ENCODE measurements at places on chromosomes 16 and 17.
A peak's percentile ranks its signal among the peaks of the same experiment; 100 is the strongest.

- DNase-seq = no peak
Observed at GRCh38 chr16:19882186-19882585, 2.5 kb downstream of the GPRC5B start.

DNA sequence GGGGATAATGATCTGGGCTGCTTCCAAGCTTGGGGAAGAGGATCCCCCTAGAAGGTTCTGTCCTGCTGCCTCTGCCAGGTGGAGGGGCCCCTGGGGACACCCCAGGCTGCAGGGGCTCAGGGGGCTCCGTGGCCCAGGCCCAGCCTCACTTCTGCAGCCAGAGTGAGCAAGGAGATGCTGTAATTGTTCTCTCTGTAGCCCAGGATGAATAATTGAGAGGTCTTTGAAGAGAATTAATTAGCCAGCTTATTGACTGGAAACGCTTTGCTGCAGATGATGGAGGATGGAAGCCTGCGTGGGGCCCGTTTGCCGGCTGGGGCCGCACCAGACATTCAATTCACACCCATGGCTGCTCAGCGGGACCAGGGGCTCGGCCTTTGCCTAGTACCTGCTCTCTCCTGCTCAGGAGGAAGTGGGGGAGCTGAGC lies 38.5 kb downstream of the TMEM235 start:
- DNase-seq = no peak

DNA sequence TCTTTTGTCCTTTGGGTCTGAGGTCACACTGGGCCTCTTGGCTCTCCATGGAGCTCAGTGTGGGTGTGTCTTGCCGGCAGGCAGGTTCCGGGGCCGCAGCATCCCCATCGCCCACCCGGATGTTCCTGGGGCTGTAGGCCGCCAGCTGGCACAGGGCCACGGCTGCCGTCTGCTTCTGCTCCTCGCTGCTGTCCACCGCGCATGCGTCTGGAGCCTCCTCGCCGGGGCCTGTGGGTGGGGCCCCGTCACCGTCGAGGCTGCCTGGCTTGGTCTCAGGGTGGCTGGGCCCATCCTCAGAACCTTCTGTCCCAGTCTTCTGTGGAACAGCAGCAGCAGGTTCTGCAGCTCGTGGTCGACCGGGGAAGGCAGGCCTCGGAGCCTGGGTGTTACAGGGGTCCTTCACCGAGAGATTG lies 9.6 kb downstream of the ZNF750 start:
- DNase-seq = no peak

DNA sequence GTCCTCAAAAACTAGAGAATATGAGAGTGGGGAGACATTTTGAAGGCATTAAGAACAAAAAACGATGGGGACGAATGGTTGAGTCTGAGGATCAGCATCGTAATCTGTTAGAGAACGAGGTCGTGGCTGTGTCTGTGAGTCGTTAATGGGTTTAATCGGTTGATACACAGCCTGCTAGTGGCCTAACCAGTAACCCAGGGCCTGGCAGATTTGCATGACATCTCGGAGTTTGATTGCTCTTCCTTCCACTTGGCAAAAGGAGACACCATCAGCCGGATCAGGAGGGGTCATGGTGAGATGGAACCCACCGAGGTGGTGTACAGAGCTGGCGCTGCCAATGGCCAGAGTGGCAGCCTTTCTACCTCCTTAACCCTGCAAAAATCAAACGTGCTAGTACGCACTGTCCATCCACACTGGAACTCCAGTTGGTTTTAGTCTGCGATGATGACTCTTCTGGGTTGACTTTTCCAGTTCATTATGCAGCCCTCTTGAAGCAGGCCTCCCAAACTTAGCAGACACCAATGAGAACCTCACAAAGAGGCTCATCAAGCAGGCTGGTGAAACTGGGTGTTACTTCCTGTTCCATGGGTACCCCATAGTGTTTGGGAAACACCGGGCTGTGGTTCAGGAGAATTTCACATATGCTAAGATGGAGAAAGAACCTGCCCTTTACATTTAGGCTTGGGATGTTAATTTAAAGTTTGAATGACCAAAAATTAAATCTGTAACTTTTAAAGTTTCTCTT lies 4.1 kb downstream of the HS3ST3B1 start:
- no peak for DNase-seq

DNA sequence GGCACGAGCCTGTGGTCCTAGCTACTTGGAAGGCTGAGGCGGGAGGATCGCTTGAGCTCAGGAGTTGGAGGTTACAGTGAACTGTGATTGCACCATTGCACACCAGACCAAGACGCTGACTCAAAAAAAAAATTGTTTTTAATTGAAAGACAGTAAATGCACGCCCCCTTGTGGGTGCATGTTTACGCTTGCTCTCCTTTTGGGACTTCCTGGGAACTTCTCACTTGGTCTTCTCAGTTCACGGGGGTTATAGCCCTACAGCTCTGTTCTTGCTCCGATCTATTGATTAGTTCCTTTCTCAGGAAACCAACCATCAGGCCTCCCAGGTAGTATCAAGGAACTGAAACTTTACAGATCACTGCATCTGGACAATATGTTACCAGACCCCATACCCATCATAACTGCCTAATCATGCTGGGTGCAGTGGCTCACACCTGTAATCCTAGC lies 14.2 kb upstream of the RIPOR1 start:
- peak; percentile 84 for DNase-seq

GRCh38 chr17:77127735-77128361 lies 12.9 kb upstream of the SEC14L1 start:
- DNase-seq = peak; percentile 53

- DNase-seq = no peak
Observed at GRCh38 chr16:18055411-18055916, 281.1 kb downstream of the NPIPA8 start.

DNA sequence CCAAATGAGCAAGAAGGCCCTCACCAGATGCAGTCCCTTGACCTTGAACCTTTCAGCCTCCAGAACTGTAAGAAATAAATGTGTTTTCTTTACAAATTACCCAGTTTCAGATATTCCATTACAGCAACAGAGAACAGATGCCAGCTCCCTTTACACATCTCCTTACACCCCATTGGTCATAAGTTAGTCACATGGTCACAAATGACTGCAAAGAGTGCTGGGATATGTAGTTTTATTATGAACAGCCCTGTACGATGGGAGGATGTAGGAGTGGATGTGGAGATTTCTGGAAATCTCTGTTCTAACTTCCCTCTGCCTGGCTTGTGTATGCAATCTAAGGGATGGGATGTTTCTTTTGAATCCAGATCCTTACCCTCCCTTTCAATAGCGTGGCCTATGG lies 13.3 kb upstream of the RPL38 start:
- no peak for DNase-seq

- DNase-seq = no peak
Observed at GRCh38 chr17:63405741-63406261, 40.3 kb downstream of the CYB561 start.

- DNase-seq = no peak
Observed at GRCh38 chr16:54171626-54172537, 114.7 kb downstream of the IRX3 start.

GRCh38 chr17:44979426-44979995 lies 11.4 kb upstream of the C1QL1 start:
- no peak for DNase-seq

DNA sequence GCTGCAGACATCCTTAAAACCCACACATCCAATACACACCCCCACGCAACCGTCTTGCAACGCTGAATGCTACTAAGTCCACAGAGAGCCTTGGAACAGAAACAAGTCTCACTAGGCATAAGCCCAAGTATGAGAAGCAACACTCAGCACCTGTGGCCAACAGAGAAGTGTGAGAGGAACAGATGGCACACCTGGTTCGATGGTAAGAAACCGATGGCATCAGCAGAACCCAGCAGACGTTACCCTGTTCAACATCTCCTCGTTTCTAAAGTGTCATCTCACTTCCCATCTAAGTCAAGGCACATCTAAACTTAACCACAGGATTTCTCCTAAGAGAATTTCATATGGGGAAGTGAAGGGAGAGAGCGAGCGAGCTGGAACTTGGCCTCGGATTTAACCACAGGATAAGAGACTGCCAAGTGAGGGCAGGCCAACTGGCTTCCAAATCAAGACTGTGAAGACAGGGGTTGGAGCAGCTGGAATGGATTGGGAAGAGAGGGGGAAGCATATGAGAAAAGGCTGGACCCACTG lies 41.0 kb downstream of the NXPH3 start:
- DNase-seq = no peak

DNA sequence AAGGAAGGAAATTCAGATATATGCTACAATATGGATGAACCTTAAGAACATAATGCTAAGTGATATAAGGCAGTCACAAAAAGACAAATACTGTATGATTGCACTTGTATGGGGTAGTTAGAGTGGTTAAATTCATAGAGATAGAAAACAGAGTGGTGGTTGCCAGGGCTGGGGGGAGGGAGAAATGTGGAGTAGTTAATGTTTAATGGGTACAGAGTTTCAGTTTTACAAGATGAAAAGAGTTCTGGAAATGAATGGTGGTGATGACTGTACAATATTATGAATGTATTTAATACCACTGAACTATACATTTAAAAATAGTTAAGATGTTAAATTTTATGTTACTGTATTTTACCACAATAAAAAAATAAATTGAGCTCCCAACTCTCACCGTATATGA lies 157.9 kb downstream of the TOX3 start:
- DNase-seq = no peak

DNA sequence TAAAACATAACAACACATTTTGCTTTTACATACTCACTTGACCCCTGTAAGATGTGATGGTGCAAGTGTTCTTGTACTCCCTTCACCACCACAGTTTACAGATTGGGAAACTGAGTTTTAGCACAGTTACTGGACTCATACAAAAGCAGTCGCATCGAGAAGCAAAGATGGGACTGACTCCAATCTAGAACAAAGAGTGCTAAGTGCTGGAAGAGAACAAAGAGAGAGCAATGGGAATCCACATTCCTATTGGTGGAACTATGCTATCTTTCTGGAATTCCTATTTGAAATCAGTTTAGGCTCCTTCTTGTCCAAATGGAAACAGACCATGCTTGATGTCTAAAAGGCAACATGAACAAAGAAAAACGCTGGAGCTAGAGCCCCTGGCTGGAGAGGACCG lies 9.1 kb downstream of the TOM1L2 start:
- DNase-seq = no peak

DNA sequence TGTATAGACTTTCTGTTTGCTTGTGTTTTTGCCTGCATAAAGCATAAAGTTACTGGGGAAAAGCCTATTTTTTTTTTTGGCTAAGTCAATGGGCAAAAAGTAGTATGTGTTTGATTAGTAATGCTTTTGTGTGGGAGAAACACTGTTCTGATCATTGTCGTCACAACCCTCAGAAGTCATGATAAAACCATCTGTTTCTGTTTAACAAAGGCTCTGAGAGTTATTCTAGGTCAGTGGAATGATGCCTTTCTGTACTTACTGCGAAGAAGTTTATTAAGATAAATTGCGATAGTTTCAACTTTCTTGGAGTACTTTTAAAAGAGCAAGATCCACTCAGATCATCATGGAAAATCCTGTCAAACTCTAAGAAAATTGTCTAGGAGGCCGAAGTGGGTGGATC lies 80.9 kb downstream of the PRKCA start:
- DNase-seq = no peak

GRCh38 chr17:42565523-42566214 lies 1.2 kb upstream of the MLX start:
- DNase-seq = no peak

GRCh38 chr17:45018514-45018847 lies 33.0 kb downstream of the DCAKD start:
- DNase-seq = no peak

- no peak for DNase-seq
Observed at GRCh38 chr16:23863511-23864422, 28.0 kb downstream of the PRKCB start.
